ENCODE measurements at places on chromosomes 16 and 17. TPM values are rescaled to one million over a fixed set of nuclear protein-coding genes. Genes with fewer than 3 reads are reported as not detected.

Gene DPEP2
- total RNA-seq, result not detected

Gene GUCY2D
- not detected for total RNA-seq

DNA sequence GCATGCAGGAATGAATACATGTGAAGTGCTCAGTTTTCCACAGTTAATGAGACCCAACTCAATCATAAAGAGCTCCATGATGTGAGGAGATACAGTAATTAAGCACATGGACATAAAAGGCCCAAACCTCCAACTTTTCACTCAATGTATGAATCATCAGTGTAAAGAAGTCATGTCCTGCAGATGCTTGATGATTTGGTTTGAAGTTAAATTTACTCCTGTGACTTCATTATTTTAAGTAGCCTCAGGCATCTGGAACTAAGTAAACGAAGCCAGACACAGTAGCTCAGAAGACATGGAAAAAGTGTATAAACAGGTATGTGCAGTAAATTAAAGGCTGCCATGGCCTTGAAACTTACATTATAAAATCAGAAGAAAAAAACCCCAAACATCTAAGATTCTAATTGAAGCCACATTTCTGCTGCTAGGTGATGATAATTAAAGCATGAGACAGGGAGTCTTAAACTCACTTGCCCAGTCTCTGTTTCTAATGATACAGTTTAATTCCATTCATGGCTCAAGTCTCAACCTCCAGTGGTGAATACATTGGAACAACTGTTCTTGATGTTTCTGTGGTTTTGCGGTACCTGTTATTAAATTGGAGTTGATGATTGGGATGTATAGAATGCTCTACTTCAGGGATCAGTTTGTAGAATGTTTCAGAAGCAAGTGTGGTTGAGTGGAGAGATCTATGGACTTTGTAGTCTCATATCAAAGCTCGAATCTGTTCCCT is 28.9 kb upstream of the CCL2 start:
- no peak for DNase-seq

- peak; percentile 58 for DNase-seq
These were observed 191.5 kb downstream of the SEC14L1 start for GRCh38 chr17:77332034-77332971.

DNA sequence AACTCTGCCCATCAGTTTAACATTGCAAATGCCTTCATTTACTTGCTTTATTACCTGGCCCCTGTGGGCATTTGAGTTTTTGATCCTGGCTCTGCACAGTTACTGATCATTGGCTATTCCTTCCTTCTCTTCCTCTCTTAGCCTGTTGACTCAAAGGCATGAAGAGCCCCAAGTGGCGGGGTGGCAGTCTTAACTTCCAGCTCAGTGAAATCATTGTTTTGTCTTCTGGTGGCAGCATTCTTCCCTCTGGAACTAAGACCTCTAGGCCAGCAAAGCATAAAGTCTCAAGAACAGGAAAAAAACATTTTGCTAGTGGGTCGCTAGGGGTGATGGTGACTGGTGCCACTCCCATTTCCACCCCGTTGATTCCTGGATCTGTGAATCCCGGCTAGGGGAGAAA is 52.3 kb upstream of the MRTFB start:
- DNase-seq, result no peak

DNA sequence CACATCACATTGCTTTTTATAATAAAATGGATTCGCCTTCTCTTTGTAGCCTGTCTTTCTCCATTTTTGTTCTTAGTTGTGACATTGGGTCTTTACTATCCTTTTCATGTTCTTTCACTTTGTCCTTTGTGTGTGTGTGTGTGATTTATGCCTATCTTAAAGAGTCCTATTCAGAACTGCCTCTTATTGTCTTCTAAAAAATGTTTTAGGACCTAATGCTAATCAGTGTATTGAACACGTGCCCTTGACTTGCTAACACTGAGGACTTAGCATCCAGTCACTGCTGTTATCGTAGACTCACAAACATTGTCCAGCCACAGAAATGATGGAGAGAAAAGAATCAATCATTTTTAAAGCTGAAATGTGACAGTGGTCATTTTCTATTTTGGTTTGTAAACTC is 251.9 kb downstream of the CNTNAP4 start:
- DNase-seq, result no peak

Data from SJSA1 (cell line).